Pancreas (tissue), 10 donors: ENCODE measurements at places on chromosomes 16 and 17. TPM values are rescaled to one million over a fixed set of nuclear protein-coding genes. Genes with fewer than 3 reads are reported as not detected.
A peak's percentile ranks its signal among the peaks of the same experiment; 100 is the strongest.

The OR1A1 gene
- total RNA-seq: not detected

The MYH2 gene
- total RNA-seq: not detected

The JUP gene
- total RNA-seq: 43.5 TPM

The SCNN1G gene
- total RNA-seq: 2.0 TPM

The TEKT5 gene
- total RNA-seq: 0.35 TPM

The UNC13D gene
- total RNA-seq: 14.9 TPM

The NOL3 gene
- 19.1 TPM for total RNA-seq

The RASD1 gene
- total RNA-seq: 7.0 TPM

The SPNS2 gene
- 13.0 TPM for total RNA-seq

- no peak for DNase-seq
- no peak overlapping the region for H3K4me3 ChIP-seq
- no peaks in the 10 kb centered on the region for H3K4me1 ChIP-seq
- no peak overlapping the region for H3K27ac ChIP-seq
Measured at GRCh38 chr17:74170924-74171323, 32.6 kb upstream of the RPL38 start.

DNA sequence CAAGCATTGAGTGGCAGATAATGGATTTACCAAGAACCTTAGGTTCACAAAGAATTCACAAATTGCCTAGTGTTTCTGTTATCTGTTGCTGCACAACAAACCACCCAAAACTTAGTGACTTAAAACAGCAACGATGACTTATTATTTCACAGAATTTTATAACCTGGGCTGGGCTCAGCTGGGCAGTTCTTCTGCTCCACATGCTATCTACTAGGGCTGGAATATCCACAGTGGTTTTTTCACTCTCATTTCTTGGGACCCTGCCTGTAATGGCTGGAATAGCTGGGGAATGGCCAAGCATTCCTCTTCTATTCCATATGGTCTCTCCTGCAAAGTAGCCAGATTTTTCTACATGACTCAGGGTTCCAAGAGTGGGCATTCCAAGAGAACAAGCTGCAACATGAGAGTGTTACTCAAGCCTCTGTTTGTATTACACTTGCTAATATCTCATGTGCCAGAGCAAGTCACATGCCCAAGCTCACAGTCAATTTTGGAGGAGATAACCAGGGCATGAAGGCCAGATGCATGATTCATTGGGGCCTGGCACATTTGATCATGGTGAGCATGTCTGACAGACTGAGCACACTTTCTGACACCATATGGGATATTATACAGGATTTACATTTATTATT lies 4.9 kb upstream of the PSMD7 start:
- H3K4me3 ChIP-seq: no peak overlapping the region
- no peak overlapping the region for H3K27ac ChIP-seq
- no peak for DNase-seq
- no peaks in the 10 kb centered on the region for H3K36me3 ChIP-seq

GRCh38 chr16:57627184-57627871 lies 1.1 kb upstream of the ADGRG1 start:
- H3K36me3 ChIP-seq: no peaks in the 10 kb centered on the region
- peaks cover 33% of the 10 kb centered on the region for H3K4me1 ChIP-seq
- DNase-seq: no peak
- no peaks in the 10 kb centered on the region for H3K27me3 ChIP-seq

DNA sequence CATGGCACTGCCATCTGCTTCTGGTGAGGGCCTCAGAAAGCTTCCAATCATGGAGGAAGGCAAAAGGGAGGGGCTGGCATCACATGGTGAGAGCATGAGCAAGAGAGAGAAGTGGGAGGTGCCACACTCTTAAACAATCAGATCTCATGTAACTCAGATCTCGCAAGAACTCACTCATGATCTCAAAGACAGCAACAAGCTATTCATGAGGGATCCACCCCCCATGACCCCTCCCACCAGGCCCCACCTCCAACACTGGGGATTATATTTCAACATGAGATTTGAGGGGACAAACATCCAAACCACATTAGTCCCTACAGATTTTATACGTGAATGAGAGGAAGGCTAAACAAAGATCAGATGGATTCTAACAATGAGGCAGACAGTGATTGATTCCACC lies 8.9 kb upstream of the TMEM132E start:
- no peak overlapping the region for H3K27ac ChIP-seq
- H3K27me3 ChIP-seq: peaks cover 6% of the 10 kb centered on the region

DNA sequence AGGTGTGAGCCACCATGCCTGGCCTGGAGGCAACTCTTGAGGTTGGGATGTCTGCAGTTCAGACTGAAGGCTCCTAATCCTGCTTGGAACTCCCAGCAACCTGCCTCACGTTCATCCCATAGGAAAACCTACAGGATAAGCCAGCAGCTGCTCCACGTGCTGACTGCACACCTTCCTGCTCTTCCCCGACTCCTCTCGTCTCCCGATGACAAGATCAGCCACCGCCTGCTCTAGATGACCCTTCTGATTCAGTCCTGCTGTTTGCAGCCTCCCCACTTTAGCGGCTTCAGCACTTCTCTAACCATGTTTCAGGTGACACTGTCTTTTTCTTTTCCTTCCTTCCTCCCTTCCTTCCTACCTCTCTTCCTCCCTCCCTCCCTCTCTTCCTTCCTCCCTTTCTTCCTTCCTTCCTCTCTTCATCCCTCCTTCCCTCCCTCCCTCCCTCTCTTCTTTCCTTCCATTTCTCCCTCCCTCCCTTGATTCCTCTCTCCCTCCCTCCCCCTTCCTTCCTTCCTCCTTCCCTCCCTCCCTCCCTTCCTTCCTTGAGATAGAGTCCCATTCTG lies 61.8 kb downstream of the EMP2 start:
- H3K27ac ChIP-seq: no peak overlapping the region
- DNase-seq: no peak
- H3K4me3 ChIP-seq: no peak overlapping the region
- H3K4me1 ChIP-seq: peaks cover 15% of the 10 kb centered on the region
- H3K27me3 ChIP-seq: no peaks in the 10 kb centered on the region

GRCh38 chr16:86319585-86320236 lies 190.6 kb upstream of the FOXF1 start:
- H3K4me1 ChIP-seq: no peaks in the 10 kb centered on the region
- H3K4me3 ChIP-seq: no peak overlapping the region
- H3K27me3 ChIP-seq: no peaks in the 10 kb centered on the region
- H3K36me3 ChIP-seq: no peaks in the 10 kb centered on the region

DNA sequence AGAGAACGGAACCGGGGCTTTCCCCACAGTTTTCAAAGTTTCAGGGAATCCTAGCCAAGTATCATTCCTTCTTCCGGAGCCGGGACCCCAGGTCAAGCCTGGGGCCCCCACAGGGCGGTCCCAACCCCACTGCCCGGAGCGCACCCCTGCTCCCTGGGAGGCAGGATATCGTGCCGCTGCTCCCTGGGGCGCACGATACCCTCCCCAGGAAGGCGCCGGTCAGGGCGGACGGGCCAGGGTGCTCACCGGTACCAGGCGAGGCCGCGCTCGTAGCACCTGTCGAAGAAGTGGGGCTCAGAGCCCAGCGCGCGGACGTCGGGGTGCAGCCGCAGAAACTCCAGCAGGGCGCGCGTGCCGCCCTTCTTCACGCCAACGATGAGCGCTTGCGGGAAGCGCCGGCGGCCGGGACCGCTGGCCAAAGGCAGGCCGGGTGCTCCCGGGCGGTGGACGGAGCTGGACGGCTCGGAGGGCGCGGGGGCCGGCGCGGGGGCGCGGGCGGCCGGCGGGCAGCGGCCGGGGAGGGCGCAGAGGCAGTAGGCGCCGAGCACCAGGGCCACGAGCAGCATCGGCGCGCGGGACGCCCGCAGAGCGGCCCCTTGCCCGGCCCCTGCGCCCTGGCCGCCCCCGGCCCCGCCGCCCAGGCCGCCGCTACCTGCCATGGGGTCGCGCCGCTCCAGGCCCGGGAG lies 407 bp downstream of the HS3ST6 start:
- no peak overlapping the region for H3K4me3 ChIP-seq
- no peak overlapping the region for H3K27ac ChIP-seq
- no peaks in the 10 kb centered on the region for H3K36me3 ChIP-seq
- H3K27me3 ChIP-seq: no peaks in the 10 kb centered on the region
- DNase-seq: no peak

DNA sequence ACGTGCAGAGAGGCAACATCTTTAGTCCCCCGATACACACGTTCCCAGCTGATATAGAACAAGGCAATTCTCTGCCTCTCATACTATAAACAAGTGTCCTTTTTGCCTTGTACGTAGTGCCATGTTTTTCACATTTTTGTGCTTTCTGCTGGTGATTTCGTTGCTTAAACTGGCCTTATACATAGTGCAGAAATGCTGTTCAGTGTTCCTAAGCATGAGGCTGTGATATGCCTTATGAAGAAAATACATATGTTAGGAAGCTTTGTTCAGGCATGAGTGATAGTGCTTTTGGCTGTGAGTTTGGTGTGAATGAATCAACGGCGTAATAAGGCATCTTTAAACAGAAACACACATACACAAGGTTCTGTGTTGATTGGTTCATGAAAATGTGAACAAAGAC lies 77.2 kb downstream of the KATNIP start:
- H3K4me1 ChIP-seq: peaks cover 7% of the 10 kb centered on the region
- no peaks in the 10 kb centered on the region for H3K27me3 ChIP-seq
- H3K4me3 ChIP-seq: no peak overlapping the region
- no peak overlapping the region for H3K27ac ChIP-seq
- H3K36me3 ChIP-seq: no peaks in the 10 kb centered on the region

DNA sequence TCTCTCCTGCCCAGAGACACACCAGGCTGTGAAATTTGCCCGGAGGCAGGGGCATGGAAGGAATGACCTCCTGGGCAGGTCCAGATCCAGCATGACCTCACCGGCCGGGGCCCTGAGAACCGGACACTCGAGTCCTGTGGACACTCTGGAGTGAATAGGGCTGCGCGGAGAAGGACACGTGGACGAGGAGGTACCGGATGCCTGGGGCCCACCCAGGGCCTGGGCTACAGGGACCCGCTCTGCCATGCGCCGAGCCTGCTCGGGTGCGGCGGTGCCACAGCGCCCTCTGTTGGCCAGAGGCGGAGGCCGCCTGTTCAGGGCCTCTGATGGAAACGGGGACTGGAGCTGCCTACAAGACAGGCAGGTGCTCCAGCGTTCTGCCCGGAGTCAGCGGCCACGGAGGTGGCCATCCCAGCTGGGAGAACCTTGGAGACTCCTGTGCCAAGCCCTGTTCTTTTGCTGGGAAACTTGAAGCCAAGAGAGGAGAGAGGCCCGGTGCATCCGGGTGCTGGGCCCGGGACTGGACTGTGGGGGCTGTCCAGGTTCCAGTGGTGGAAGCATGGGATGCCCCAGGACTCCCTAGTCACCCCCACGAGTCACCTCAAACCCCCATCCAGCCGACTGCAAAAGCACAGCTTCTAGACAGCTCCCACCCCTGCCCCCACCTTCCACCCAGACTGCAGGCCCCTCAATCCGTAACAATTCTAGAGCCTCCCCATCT lies 19.3 kb upstream of the NXPH3 start:
- peak; percentile 81 for DNase-seq
- H3K36me3 ChIP-seq: no peaks in the 10 kb centered on the region
- H3K27me3 ChIP-seq: no peaks in the 10 kb centered on the region

DNA sequence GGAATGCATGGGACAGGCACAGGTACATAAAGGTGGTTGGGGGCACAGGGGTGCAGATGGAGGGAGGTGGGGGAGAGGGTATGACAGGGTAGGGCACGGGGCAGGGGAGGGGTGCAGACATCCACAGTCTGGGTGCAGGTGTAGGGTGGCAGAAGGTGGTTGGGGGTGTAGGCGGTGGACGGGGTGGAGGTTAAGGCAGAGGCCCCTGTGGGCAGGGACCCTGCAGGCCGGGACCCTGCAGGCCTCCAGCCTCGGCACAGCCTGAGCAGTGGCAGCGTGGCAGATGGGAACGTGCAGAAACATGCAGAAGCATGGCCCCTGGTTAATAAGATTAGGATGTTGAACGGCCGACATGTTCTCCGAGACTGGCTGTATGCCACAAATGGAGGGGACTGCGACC lies 115.2 kb downstream of the RBFOX3 start:
- H3K27me3 ChIP-seq: no peaks in the 10 kb centered on the region
- no peak overlapping the region for H3K4me3 ChIP-seq
- DNase-seq: no peak
- no peaks in the 10 kb centered on the region for H3K4me1 ChIP-seq

- no peak overlapping the region for H3K27ac ChIP-seq
- H3K36me3 ChIP-seq: no peaks in the 10 kb centered on the region
- no peak overlapping the region for H3K4me3 ChIP-seq
- no peak for DNase-seq
- H3K27me3 ChIP-seq: no peaks in the 10 kb centered on the region
Measured at GRCh38 chr16:60641067-60641665, 1395.1 kb downstream of the CDH8 start.

DNA sequence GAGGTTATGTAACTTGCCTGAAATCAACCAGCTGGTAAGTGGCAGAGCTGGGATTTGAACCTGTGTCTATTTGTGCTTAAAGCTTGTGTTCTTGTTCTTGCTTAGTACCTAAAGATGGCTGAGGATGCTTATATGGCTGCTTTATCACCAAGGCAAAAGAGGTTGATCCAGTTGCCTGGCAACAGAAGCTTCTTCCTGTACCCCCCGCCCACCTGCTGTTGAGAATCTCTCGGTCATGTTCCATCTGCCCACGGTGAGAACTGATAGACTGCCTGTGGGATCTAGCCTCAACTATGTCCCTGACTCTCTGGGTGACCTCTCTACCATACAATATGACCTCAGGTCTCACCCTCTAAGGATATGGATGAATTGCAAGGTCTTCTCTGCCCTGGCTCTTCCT lies 60.7 kb downstream of the ABCC6 start:
- DNase-seq: no peak
- H3K27ac ChIP-seq: no peak overlapping the region
- peaks cover 19% of the 10 kb centered on the region for H3K36me3 ChIP-seq
- H3K27me3 ChIP-seq: no peaks in the 10 kb centered on the region
- H3K4me1 ChIP-seq: no peaks in the 10 kb centered on the region
- H3K4me3 ChIP-seq: no peak overlapping the region

DNA sequence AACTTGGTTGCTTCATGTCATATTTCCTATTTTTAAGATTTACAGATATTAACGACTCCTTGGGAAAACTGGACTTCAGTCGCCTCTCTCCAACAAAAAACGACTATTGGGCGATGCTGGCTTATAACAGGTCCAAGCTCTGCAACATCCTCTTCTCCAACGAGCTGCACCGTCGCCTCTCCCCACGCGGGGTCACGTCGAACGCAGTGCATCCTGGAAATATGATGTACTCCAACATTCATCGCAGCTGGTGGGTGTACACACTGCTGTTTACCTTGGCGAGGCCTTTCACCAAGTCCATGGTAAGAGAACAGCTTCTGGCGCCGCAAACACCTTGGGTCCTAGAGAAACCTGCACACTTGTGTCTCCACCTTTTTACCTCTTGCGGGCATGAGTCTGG lies 333.0 kb downstream of the WWOX start:
- no peak overlapping the region for H3K27ac ChIP-seq
- no peaks in the 10 kb centered on the region for H3K36me3 ChIP-seq
- no peak overlapping the region for H3K4me3 ChIP-seq
- DNase-seq: no peak
